ENCODE measurements at places on chromosomes 16 and 17.

DNA sequence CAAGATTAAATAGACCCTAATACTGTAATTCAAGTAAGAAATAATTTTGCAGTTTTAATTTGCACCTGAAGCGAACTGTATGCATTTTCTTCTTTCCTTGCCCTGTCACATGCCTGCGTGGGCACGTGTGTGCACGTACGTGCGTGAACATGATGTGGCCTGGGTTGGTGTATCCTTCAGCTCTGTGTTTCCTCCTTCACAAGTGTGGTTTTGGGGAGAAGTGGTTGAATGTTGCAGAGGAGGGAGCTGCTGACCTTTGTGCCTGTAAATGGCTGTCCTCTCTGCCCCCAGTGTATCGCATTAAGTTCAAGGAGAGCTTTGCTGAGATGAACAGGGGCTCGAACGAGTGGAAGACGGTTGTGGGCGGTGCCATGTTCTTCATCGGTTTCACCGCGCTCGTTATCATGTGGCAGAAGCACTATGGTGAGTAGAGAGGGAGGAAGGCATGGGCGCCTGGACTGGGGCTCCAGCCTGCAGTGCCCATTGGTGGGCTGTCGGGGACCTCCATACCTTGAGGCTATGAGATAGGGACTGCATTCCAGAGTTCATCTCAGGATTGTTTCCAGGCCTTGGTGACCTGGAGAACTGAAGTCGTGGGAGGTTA is 6.0 kb downstream of the COX4I1 start:
- DNase-seq = no peak

DNA sequence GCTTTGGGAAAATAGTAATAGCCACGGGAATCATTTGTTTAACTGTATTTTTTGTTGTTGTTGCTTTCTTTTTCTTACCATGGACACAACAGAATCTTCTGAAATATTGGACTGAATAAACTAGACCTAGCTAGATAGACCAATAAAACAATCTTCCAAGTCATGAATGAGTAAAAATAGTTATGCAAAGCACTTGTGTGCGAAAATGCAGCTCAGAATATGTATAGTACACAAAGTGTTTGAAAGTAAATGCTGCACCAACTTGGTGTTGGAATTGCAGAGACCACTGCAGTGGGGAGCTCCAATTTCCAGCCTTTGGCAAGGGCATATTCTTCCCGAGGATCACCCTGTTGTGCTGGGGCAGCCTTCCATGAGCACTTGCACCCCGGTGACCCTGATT is 68.0 kb downstream of the AATF start:
- DNase-seq = no peak

- DNase-seq = peak; percentile 11
Measured at GRCh38 chr17:8326511-8327302, 12.9 kb upstream of the ODF4 start.

- no peak for DNase-seq
Measured at GRCh38 chr16:30546115-30546514, 11.5 kb upstream of the ZNF747 start.

- no peak for DNase-seq
Measured at GRCh38 chr17:80460429-80460834, 16.0 kb downstream of the NPTX1 start.

DNA sequence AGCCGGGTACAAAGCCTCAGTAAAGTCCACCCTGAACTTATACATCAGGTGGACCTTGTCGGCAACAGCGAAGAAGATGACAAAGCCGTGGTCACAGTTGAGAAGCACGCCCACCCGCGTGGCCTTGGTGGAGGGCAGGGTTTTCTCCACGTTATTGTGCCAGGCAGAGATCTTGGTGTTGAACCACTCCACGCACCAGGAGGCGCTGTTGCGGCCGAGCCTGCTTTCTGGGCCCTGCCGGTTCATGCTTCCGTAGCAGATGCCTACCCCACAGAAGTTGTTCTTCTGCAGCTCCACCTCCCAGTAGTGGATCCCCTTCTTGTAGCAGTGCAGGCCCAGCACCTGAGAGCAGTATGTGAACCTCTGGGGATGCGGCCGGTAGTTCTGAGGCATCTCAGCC is 22.1 kb downstream of the TRIM25 start:
- peak; percentile 49 for DNase-seq

DNA sequence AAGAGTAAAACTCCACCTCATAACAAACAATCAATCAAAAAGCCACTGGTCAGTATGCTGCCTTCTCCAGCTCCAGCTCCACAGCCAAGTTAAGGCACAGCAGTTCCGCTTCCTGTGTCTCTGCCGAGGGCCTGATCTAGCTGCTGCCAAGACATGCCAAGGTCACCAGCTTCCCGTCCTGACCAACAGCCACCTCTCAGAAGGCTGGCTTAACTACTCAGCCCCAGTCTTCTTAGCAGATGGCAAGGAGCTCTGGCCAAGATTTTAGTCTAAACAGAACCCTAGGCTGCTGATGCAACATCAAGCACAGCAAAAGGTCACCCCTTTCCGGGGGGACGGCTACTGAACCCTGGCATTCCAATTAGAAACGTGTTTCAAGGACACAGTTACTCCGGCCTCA is 17.7 kb upstream of the MNT start:
- no peak for DNase-seq

DNA sequence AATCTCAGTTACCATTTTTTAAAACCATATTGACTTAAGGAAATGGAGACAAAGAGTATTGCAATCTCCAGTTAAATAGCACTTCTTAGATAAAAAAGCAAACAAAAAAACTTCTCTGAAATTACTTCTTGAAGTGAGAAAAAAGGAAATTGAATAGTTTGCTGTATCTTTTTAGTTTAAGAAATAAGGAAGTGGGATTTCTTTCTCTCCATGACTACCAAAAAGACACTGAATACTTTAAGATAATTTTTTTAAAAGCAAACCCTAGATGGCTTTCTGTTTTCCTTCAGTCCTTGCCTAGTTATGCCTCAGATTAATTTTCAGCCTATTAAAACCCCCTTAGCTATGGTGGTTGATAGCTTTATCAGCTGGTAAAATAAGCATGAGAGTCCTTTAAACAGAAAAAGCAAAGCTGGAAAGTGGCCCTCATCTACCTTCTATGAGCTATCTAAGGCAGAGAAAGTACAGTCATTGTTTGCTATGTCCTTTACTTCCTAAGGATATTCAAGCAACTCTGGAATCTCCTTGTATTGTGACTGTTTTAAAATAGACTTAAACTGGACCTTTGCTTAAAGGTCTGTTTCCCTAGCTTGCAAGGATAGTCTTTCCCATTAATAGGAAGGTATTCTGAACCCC is 28.6 kb downstream of the TPPP3 start:
- no peak for DNase-seq

GRCh38 chr17:73436954-73437353 is 125.2 kb upstream of the CDC42EP4 start:
- DNase-seq = no peak

GRCh38 chr16:12026741-12027490 is 50.4 kb downstream of the SNX29 start:
- no peak for DNase-seq

GRCh38 chr17:57724026-57724728 is 20.9 kb downstream of the CCDC182 start:
- no peak for DNase-seq

DNA sequence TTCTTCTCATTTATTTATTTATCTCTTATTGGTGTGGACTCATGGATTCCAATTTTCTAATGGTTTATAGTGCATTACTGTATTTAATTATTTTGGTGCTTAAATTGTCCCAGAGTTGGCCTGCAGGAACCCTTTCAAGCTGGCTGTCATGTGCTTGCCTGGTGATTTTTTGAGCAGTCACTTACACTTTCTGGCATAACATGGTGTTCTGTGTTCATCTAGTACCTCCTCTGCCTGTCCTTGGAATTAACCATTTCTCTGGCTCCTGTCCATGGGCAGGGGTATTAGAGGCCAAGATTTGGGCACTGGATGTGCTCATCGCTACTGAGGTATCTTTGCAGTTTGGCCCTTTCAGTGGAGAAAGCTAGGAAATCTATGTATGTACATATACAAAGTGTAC is 67.0 kb downstream of the CLEC16A start:
- no peak for DNase-seq

DNA sequence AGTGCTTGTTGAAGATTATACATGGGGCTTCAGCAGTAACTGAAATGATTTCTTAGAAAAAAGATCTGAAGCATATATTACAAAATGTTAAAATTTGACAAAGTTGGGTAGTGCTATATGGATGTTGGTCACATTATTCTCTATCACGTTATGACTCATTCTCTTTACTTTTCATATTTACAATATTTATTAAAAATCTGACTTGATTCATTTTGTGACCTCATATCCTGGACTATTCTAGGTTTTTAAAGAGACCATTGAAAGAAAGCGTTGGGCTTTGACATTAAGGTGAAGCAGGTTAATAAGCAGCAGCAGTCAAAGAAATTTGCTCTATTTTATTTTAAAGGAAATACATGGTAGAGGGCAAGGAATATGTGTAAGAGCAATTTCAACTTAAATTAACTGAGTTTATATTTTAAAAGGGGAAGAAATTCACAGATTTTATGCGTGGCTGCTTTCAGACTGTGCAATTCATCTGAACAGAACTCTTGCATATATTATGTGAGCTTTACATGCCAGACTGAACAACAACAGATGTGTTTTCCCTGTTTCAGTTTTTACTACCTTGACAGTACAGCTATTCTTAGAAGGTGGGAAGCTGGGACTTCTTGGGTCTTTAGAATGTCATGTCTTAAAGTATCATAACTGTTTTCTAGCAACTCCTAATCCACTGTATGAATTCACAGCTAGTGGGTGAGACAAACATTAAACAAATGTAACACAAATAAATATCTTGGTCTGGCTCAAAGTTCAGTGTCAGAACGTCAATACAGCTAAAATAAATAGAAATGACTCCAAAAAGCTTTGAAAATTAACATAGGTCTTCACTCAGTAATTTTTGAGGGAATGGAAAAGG is 10.4 kb upstream of the FAM20A start:
- DNase-seq = no peak

GRCh38 chr16:50708373-50709060 is 15.1 kb downstream of the NOD2 start:
- peak; percentile 59 for DNase-seq

DNA sequence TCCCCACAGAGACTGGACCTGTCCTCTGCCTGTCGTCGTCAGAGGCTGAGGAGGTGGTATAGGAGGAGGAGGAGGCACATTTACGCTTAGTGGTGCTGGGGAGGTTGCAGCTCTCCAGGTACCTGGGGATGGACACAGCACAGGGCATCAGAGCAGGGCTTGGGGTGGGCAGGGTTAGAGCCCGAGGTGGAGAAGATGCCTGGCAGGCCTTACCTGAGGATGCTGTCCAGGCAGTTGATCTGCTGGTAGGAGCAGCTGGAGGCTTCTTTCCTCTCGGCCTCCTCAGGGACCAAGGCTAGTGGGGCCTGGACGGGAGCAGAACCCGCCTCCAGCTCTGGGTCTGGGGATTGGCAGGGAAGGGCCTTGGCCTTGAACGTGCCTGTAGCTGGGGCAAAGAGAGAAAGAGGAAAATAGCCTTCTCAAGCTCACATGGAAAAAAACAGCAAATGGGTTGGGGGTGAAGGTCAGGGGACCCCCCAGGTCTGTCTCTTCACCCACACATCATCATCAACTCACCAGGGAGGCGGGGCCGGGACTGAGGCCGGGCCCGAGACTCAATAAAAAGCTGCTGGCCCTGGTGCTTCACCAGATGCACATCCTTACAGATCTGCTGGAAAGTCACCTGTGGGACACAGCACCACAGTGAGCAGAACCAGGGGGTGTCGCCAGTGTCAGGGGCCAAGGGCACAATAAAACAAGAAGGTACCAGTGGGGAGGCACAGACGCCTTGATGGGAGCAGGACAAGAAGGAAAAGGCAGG is 5.6 kb downstream of the PER1 start:
- DNase-seq = no peak

DNA sequence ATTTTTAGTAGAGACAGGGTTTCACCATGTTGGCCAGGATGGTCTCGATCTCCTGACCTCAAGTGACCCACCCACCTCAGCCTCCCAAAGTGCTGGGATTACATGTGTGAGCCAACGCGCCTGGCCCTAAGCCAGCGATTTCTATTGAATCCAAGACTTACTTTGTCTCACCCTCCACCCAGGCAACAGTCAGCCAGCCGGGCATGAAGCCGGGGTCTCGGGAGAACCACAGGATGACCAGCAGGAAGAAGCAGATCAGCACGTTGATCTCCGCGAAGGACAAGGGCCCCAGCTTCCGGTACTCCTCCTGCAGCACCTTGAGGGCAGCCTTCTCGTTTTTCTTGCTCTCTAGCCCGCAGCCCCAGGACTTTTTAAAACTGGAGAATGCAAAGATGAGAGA is 17.6 kb downstream of the SLC13A5 start:
- no peak for DNase-seq

DNA sequence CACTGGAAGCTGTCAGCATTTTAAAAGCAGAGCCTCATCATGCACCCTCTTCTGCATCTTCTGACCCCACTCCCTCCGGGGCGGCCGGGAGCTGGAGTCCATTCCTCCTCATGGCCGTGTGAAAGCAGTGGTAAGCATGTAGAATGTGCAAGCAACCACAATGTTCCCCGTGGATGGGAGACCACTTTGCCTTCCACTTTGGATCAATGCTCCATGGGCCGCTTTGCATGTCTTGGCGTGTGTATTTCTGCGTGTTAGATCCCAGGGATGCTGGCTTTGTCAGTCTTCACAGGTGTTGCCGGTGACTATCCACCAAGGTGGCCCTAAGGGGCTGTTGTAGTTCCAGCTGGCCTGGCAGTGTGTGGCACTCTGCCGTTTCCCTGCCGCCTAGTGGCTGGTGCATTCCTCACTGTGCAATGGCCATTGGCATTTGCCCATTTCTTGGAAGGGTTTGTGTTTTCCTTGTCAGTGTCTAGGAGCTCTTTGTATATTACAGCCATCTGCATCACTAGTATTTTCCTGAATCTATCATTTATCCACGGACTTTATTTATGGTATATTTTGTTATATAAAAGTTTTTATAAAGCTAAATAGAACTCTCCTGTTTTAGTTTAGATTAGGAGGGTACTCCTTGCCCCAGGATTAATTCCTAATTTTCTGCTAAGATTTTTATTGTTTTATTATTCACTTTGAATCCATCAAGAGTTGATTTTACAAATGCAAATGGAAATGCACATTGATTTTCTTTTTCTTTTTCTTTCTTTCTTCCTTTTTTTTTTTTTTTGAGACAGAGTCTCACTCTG is 5.8 kb upstream of the ALDH3A1 start:
- no peak for DNase-seq
